Suppressor macrophage (primary cell): ENCODE measurements at places on chromosomes 2 and 18.

DNA sequence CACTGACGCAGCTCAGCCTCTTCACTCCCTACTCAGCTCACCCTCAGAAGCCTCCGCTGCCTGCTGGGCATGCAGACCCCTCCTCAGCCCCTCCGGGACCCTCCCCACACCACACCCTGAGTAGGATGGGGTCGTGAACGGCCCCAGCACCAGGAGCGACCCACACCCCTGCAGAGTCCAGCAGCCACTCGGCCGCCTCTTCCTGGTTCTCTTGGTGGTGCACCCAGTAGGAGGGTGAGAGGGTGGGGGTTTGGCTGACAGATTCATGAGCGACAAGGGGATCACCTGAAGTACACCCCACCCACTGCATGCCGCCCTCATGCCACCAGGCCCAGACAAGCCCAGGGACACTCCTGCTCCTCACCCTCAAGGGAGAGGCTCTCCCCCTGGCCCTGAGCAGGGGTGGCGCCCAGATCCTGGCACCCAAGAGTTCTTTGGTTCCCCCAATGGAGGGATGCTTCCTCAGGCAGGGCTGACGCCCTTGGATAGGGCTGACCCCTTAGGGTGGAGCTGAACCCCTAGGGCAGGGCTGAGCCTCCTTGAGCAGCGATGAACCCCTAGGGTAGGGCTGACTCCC, 76.6 kb upstream of the GPC1 start:
- DNase-seq = no peak

DNA sequence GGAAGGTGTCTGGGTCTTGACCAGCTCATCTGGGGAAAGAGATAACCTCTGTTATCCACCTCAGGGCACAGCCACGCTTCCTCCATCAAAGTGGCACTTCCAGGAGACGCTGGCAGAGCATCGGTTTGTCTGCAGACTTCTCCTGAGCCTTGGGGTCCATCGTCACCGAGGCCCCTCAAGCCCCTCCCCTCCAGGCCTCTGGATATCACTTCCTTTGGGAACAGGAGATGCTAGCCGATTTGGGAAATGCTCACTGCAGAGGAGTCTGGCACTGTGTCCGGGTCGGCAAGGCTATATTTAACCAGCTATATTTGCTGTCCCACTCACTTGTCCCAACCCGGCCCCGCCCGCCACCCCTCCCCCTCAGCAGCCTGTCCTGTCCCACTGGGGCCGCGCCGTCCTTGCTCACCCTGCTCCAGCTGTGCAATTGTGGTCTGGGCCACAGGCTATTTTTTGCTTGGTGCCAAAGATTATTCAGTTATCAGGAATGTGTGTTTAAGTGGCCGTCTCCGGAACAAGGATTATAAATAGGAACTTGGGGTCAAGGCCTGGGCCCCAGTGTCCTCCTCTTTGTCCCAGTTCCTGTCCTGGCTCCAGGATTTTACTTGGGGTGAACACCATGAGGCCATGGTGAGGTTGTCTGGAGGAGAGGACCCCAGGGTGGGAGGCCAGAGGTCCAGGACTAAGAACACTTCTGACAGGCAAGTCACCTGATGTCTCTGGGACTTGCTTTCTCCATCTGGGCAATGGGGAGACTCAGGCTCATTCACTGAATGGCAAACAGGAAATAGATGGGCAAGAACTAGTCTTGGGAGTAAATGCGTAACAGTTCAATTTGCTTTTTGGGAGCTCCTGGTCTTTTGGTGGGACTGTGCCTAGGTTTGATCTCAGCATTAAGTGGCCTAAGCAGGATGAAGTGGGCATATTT, 263.6 kb downstream of the DYSF start:
- no peak for DNase-seq

DNA sequence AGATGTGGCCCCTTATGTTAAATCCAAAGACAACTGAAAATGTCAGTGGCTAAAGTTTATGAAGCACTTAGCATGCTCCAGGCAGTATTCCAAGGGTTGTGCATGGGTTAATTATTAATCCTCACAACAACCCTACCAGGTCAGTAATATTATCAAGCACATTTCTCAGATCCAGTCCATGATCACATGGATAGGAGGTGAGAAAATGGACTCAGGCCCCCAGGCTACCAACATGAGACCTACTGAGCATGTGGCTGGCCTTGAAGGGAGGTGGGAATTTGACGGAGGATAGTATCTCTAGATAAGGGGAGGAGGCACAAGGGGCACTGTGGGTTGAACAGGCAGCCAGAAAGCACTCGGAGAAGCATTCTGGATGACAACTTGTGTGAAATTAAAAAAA, 412.0 kb downstream of the MEIS1 start:
- no peak for DNase-seq

DNA sequence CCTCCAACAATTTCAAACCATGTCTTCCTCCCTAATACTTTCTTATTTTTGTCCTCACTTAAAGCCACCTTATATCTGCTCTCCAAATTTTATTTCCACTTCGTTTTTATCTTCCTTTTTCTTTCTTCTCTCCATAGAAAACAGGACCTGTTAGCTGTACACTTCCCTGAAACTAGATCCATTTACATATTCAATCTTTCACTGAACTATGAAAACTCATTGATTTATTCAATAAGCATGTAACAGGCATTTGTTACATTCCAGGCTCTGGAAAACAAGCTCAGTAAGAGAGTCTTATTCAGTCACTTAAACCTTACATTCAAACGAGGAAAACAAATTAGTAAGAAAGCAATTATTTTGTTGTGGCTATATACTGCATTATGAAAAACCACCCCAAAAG, 1225.3 kb downstream of the SUCLG1 start:
- DNase-seq = no peak

- no peak for DNase-seq
These were observed 23.4 kb upstream of the UGP2 start for GRCh38 chr2:63818271-63818670.

DNA sequence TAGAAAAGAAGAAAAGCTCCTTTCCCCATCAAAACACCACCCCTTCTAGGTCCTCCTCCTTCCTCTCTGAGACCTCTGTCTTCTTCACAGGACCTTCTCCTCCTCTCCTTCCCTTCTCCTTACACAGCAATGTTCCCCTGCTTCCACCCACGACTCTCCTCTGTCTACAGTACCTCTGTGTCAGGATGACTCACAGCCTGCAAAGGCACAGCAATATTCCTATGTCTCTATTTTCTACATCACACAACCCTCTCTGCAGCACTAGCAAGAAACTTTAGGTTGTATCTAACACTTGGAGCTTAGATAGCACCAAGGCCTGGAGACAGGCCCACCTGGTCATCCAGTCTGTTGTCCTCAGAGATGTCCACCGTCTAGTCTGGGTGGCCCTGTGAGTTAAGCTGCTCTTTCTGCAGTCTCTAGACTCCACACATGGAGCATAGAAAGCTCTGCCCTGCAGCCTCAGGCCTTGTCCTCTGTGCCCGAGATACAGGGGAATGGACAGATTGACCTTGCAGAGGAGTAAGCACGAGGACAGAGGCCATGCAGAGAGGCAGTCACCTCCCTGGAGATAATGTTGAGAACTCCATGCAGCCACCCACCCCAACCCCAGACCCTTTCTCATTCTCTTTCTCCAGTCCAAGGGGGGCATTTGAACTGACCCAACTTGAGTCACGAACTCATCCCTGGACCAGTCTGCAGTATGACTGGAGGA, 212.0 kb downstream of the TNS1 start:
- DNase-seq = peak; percentile 43
